Cardiac atrium fibroblast (primary cell): ENCODE measurements at places on chromosomes 2 and 18. TPM values are rescaled to one million over a fixed set of nuclear protein-coding genes. Genes with fewer than 3 reads are reported as not detected.

ALPG gene
- not detected in 2 replicates for total RNA-seq

MROH2A gene
- not detected in 2 replicates for total RNA-seq

PPP1R7 gene
- 63.9 and 77.3 TPM in 2 replicates for total RNA-seq

CCDC93 gene
- 9.4 and 15.3 TPM in 2 replicates for total RNA-seq

FOXD4L1 gene
- 0.16 TPM in 1 of 2 replicates, not detected in the other for total RNA-seq

KLHL14 gene
- not detected in 2 replicates for total RNA-seq

TP53I3 gene
- total RNA-seq = 39.7 and 55.1 TPM in 2 replicates

SH2D6 gene
- not detected in 2 replicates for total RNA-seq

GPR39 gene
- 0.65 and 0.90 TPM in 2 replicates for total RNA-seq

MSTN gene
- total RNA-seq = not detected in 2 replicates

LYG2 gene
- not detected in 2 replicates for total RNA-seq

WNT6 gene
- total RNA-seq = not detected in 2 replicates

REG3G gene
- total RNA-seq = not detected in 2 replicates

PRSS56 gene
- total RNA-seq = not detected in 2 replicates

GATA6 gene
- total RNA-seq = 61.4 and 72.6 TPM in 2 replicates

ASB18 gene
- not detected in 2 replicates for total RNA-seq

PARD6G gene
- total RNA-seq = 1.1 and 2.1 TPM in 2 replicates

TEX44 gene
- total RNA-seq = not detected in 2 replicates

NMS gene
- not detected in 2 replicates for total RNA-seq

ATP5F1A gene
- total RNA-seq = 614 and 623 TPM in 2 replicates

DGUOK gene
- total RNA-seq = 75.1 and 85.1 TPM in 2 replicates

NEUROD1 gene
- not detected in 2 replicates for total RNA-seq

FLACC1 gene
- 1.4 TPM in 1 of 2 replicates, not detected in the other for total RNA-seq

ABCB11 gene
- under 0.01 and 0.65 TPM in 2 replicates for total RNA-seq

LCT gene
- not detected in 2 replicates for total RNA-seq

MLPH gene
- 6.3 and 9.9 TPM in 2 replicates for total RNA-seq

GPR55 gene
- not detected in 2 replicates for total RNA-seq

THAP4 gene
- 36.3 and 46.2 TPM in 2 replicates for total RNA-seq

CPO gene
- total RNA-seq = not detected in 2 replicates

NOL4 gene
- total RNA-seq = not detected in 2 replicates

FEV gene
- not detected in 2 replicates for total RNA-seq

SH3RF3 gene
- 8.4 and 9.6 TPM in 2 replicates for total RNA-seq

FSIP2 gene
- total RNA-seq = 0.36 TPM in 1 of 2 replicates, not detected in the other

OBSL1 gene
- 63.2 and 64.8 TPM in 2 replicates for total RNA-seq
